A549 treated with DMSO at 1 μM for 4 hours (cell line): ENCODE measurements at places on chromosomes 7 and 10. TPM values are rescaled to one million over a fixed set of nuclear protein-coding genes. Genes with fewer than 3 reads are reported as not detected.

The GBX1 gene
- total RNA-seq: 0.18 TPM in 1 of 5 replicates, not detected in the others

The VOPP1 gene
- total RNA-seq: 88.0 to 96.0 TPM (median 90.5 TPM) in 5 replicates

The AKR1D1 gene
- total RNA-seq: not detected in 5 replicates

The CH25H gene
- 0.06 to 0.07 TPM in 2 of 5 replicates, not detected in the others for total RNA-seq

The ZNF862 gene
- total RNA-seq: 0.73 to 3.3 TPM (median 2.8 TPM) in 5 replicates

The CXCL12 gene
- 0.08 to 0.21 TPM (median 0.18 TPM) in 4 of 5 replicates, not detected in the other for total RNA-seq

The CYP3A4 gene
- total RNA-seq: not detected in 5 replicates

The MAGI2 gene
- total RNA-seq: 0.30 to 0.45 TPM (median 0.40 TPM) in 5 replicates

The RAPGEF5 gene
- 0.10 to 0.18 TPM (median 0.17 TPM) in 5 replicates for total RNA-seq

The MYO1G gene
- 0.07 to 0.13 TPM (median 0.09 TPM) in 5 replicates for total RNA-seq

The FXYD4 gene
- total RNA-seq: not detected in 5 replicates

The ZNF727 gene
- total RNA-seq: not detected in 5 replicates

The FANK1 gene
- 2.9 to 5.7 TPM (median 4.2 TPM) in 5 replicates for total RNA-seq

The PNLIPRP1 gene
- total RNA-seq: not detected in 5 replicates

The GNAT3 gene
- not detected in 5 replicates for total RNA-seq

The ELMO1 gene
- total RNA-seq: 1.4 to 2.8 TPM (median 2.3 TPM) in 5 replicates

The PHKG1 gene
- total RNA-seq: 0.52 to 0.68 TPM (median 0.63 TPM) in 5 replicates

The NXPH1 gene
- total RNA-seq: not detected in 5 replicates

The CNNM2 gene
- total RNA-seq: 5.0 to 6.6 TPM (median 5.7 TPM) in 5 replicates

The SPDYE6 gene
- not detected in 5 replicates for total RNA-seq

The RTKN2 gene
- 0.83 to 1.2 TPM (median 1.1 TPM) in 5 replicates for total RNA-seq

The PTPRE gene
- total RNA-seq: 2.1 to 4.0 TPM (median 3.7 TPM) in 5 replicates

The ATP6V1F gene
- 230 to 302 TPM (median 244 TPM) in 5 replicates for total RNA-seq

The OR9A2 gene
- not detected in 5 replicates for total RNA-seq

The EPO gene
- 0.07 to 0.09 TPM in 2 of 5 replicates, not detected in the others for total RNA-seq

The MICALL2 gene
- total RNA-seq: 20.3 to 32.9 TPM (median 30.5 TPM) in 5 replicates

The AVPI1 gene
- total RNA-seq: 73.6 to 110 TPM (median 82.0 TPM) in 5 replicates

The ACSL5 gene
- 0.13 to 0.27 TPM (median 0.21 TPM) in 5 replicates for total RNA-seq

The TACC2 gene
- total RNA-seq: 90.6 to 96.2 TPM (median 91.1 TPM) in 5 replicates
